NCI-H187 treated with DMSO at 0.1 percent for 48 hours (cell line): ENCODE measurements at places on chromosomes 6 and 20.

DNA sequence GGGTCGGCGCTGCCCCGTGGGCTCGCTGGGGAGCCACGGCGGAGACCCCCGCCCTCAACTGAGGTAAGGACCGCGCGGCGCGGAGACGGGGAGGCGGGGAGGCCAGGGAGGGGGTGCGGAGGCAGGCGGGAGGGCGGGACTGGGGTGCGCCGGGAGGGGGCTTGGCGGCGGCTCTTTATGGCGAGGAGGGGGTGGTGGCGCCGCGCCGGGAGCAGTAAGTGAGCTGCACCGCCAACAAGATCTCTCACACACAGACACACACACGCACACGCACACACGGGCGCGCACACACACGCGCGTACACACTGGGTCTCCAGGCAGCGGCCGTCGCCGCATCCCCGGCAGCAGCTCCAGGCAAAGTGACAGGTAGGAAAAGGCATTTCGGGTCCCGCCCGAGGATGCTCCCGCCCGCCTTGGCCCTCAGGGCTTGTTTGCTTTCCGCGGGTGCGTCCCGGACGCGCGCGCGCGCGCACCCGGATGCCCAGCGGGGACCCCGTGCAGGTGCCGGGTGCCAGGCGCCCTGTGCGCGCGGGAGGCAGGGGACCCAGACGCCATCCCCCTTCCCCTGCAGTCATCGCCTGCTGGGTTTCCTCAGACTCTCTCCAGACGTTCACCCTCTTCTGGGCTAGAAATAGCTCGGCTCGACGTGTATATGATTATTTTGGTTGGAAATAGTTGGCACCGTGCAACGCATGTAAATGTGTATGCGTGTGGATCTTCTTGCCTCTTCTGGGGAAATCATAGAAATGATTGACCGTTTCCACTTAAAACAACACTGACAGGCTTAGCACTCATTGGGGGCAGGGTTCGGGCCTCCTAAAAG lies at the start of gene PLCB4:
Gene PLCB4, plus strand, starts transcription at position 247 of the 823 bp plus-strand sequence. CDS start 238,728 bp downstream, outside the sequence.
- peak; percentile 30 for DNase-seq

DNA sequence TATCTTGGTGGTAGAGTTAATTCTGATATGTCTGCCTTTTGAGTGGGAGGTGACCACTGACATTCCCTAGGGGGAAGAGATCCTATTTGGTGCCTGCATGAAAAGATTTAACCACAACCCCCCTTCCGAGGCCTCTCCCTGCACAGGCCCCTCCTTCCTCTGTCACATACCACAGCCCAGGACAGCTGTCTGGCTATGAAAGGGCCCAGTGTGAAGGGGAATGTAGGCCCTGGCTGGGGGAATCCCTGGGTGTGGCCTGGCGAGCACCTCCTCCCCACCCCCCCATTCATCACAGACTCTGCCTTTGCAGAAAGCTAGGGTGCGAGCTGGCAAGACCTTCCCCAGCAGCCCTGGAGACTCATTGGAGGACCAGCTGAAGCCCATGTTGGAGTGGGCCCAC lies 27.4 kb upstream of the MAPRE1 start:
- DNase-seq = no peak

DNA sequence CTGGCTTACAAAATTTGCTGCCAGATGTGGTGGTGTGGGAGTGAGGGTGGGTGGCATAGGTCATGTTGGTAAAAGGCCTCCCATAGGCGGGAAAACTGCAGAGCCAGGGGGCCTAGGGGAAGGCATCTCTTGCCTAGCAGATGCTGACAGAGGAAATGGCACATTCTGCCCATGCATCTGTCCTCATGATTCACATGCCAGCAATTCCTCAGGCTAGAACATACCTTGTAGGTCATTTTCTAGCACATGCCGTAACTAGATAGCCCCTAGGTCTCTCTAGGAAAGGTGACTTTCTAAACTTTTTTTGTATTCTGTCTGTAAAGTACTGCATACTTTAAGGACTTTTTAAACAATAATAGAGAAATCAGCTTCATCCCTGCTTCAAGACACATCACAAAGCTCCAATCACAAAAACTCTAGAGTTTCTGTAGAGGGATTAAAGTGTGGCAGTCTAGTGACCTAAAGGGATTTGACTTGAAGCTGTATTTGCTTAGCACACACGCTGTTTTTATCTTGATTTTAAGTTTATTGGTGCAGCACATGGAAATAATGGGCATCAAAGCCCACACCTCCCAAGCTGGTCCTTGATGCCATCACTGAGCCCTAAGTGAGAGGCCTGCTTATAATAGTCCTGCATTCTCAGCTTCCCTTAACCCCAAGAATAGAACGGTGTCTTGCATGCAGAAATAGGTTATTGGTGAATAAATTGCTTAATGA lies 55.2 kb downstream of the ANKEF1 start:
- no peak for DNase-seq

- no peak for DNase-seq
Observed at GRCh38 chr20:44633187-44633810, 18.2 kb downstream of the ADA start.

DNA sequence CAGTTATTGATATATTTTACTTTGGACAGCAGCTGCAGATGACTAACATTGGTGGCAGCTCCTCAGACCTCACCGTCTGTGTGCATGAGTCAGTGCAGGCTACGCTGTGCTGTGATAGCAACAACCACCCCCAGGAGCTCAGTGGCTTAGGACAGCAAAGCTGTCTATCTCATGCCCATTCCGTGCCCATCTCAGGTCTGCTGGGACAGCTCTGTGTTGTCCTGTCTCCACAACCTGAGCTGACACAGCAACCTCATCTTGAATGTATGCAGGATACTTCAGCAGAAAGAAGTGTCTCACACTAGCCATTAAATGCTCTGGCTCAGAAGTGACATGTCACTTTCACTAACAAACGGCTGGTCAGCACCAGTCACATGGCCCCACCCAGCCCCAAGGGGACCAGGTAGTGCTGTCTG lies 47.7 kb downstream of the BANF2 start:
- DNase-seq = no peak

GRCh38 chr20:18007534-18008292 lies 38.9 kb downstream of the MGME1 start:
- no peak for DNase-seq

GRCh38 chr6:12293931-12294807 lies 4.0 kb downstream of the EDN1 start:
- no peak for DNase-seq

DNA sequence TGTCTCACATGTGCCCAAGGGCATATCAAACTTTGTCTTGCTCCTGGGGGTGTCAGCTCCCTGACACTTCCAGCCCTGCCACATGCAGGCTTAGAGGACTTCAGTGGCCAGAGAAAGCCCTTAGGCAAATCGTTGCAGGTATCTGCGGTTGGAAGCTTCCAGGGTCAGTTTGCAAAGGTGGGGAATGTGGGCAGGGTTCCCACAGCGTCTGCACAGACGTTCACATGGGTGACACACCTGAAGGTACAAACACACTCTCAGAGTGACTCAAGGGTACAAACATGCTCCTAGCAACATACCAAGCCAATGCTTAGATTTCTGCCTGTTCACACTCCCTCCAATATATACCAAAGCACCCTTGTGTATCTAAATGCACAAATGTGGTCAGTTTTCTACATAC lies 30.0 kb downstream of the VSTM2L start:
- no peak for DNase-seq

GRCh38 chr20:51120868-51121267 lies 98.0 kb upstream of the KCNG1 start:
- no peak for DNase-seq

DNA sequence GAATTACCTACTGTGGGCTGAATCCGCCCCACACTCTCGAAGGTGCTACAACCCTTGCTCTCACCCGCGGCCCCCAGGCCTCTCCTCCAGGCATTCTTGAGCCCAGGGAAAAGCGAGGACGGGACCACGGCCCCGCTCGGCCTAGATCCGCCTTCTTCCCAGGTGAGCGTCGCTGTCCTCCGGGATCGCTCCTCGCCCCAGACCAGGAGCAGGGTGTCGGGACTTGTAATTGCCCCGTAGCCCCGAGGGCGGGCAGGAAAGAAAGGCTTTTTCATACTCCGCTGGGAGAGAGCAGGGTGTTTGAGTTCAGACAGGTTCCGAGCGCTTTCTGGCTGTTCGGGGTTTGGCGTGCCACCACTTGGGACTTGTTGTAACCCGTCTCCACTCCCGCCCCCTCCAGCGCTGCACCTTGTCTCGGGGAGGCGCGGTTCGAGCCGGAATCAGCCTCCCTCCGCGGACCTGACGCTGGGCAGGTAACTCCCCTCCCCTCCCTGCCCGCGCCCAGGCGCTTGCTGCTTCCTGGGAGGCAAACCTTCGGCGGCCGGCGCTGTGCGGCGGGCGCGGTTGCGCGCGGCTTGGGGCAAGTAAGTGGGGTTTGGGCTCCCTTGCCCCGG lies at the start of gene FAM83B:
Gene FAM83B, plus strand, starts transcription at position 529 of the 614 bp plus-strand sequence. CDS start 23,476 bp downstream, outside the sequence.
- no peak for DNase-seq

GRCh38 chr6:73746787-73747186 lies 50.8 kb downstream of the CD109 start:
- DNase-seq = no peak

GRCh38 chr6:121678245-121678644 lies 242.8 kb downstream of the GJA1 start:
- no peak for DNase-seq

DNA sequence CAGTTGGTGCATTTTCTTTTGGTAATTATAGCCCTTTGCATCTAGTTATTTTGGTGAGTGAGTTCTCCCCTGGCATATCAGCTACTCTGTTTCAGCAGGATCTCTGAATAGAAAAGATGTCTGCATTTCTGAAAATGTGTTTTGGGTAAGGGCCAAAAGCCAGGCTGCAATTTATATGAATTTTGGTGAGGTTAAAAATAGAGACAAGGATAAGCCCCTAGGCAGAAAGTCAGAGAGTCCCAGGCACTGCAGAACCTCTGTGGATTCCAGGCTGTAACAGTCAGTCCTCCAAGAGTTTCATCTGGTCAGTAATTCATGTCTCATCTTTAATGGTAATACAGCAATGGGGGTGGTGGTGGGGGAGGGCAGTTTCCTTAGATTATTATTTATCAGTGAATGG lies 53.0 kb downstream of the HDGFL1 start:
- DNase-seq = no peak

GRCh38 chr20:313402-313801 lies 11.9 kb upstream of the SOX12 start:
- DNase-seq = no peak

GRCh38 chr20:47038566-47039560 lies 144.2 kb downstream of the EYA2 start:
- DNase-seq = no peak

DNA sequence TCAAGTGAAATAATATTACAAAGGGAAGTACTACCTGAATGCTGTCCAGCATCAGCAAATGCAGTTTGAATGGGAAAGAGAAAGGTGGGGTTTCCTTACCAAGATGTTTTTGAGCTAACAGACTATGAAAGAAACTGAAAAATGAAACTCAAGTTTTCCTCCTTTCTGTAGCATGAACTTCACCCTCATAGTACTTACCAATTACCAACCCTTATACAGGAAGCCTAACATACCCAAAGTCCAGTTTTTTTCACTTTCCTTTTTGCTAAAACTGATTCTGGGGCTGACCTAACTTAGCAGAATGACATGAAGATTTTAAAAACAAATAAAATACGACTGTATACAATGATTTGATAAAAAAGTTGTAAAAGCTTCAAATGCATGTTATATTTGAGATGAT lies 5.2 kb downstream of the ZNFX1 start:
- no peak for DNase-seq

GRCh38 chr6:137025786-137026730 lies 18.7 kb downstream of the IL20RA start:
- DNase-seq = no peak

- no peak for DNase-seq
Observed at GRCh38 chr6:22231616-22232015, 65.2 kb downstream of the PRL start.

GRCh38 chr20:61219021-61219431 lies 33.0 kb upstream of the CDH4 start:
- DNase-seq = no peak

DNA sequence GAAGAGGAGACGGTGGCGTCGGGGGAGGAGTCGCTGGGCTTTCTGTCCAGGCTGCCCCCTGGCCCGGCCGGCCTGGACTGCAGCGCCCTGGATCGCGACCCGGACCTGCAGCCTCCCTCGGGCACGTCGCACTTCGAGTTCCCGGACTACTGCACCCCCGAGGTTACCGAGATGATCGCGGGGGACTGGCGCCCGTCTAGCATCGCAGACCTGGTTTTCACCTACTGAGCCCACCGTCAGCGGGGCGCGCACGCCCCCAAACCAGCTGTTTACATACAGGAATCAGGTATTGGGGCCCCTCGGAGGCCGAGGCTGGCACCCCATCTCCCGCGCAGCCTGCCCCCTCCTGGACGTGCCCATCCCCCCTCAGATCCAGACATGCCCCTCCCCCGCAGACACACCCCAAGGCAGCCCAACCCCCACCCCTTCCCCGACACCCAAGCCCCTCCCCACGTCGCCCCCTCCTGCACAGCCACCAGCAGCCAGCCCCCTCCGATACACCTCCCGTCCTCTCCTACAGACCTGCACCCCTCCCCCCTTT lies 1.4 kb downstream of the SOX12 start:
- peak; percentile 68 for DNase-seq

- no peak for DNase-seq
Observed at GRCh38 chr20:2847802-2848201, 7.3 kb downstream of the VPS16 start.

- no peak for DNase-seq
Observed at GRCh38 chr6:101527467-101527866, 134.0 kb downstream of the GRIK2 start.

DNA sequence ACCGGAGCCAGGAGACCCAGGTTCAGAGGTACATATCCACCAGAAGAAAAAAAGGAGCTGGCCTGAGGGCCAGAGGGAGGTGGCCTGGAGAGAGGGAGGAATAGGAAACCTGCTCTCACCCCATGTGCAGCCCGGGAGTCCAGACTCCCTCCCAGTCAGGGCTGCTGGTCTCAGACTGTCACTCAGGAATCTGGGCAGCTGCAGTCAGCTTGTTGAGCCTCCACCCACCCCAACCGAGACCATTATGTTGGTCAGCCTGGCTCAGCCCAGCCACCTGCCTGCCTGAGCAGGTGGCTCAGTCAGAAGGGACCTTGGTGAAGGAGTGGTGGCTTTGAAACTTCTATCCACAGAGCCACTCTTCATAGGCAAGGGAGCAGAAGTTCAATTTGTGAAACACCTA lies 53.3 kb upstream of the EPB41L1 start:
- peak; percentile 27 for DNase-seq

DNA sequence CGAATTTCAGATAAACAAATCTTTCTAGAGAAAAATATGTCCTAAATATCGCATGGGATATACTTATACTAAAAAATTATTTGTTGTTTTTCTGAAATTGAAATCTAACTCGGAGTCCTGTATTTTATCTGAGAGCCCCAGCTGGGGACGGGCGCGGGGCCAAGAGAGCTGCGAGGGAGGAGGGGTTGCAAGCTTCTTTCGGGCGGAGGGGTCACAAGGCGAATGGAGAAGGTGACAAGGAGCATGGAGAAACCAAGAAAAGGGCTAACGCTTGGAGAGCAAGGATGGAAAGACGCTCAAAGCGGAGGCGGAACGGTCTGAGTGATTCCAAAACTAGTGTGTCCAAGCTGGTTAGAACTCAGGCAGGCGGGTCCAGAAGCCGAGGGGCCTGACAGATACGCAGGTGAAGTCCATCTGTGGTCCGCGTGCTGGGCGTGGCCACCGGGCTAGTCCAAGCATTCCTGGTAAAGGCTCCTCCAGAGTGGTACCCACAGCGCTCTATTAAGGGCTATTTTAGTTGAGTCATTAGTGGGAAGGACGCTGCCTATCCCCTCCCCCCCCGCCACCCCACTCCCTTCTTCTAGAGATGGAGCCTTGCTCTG lies 41.5 kb upstream of the ZNFX1 start:
- DNase-seq = no peak
